Hematopoietic multipotent progenitor cell treated with erythropoietin and hydrocortisone succinate and interleukin-3 and kit ligand, for 4 days (in vitro differentiated cells): ENCODE measurements at places on chromosomes 12 and 14.

DNA sequence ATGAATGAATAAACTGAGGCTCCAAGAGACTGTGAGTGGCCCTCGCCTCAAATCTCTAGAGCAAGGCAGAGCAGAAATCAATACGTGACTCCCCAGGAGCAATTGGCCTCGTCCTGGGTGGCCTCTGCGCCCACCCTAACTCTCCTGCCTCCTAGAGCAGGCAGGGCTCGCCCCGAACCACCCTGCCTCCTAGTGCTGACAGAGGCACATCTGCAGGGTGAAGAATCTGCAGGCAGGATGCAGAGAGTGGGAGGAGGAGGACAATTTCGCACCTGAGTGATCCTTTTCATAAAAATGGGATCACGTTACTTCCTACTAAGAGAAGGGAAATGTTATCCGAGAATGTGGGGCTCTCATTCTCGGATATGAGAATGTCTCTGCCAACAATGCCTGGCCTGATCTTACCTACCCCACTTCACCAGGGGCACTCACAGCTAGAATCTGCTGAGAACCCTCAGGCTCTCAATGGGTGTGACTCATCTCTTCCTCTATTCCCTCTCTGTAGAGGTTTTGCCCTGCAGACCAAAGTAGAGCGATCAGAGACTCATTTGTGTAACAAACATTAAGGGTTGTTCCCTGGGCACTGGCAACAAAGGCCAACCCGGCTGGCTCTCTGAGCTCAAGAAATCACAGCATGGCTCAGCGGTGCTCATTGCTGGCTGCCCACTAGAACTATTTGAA, 61.7 kb upstream of the BCL2L14 start:
- DNase-seq: peak; percentile 76

GRCh38 chr14:61106959-61107641, 126.1 kb downstream of the SLC38A6 start:
- peak; percentile 25 for DNase-seq

GRCh38 chr12:115440438-115440837, 756.5 kb upstream of the TBX3 start:
- no peak for DNase-seq

DNA sequence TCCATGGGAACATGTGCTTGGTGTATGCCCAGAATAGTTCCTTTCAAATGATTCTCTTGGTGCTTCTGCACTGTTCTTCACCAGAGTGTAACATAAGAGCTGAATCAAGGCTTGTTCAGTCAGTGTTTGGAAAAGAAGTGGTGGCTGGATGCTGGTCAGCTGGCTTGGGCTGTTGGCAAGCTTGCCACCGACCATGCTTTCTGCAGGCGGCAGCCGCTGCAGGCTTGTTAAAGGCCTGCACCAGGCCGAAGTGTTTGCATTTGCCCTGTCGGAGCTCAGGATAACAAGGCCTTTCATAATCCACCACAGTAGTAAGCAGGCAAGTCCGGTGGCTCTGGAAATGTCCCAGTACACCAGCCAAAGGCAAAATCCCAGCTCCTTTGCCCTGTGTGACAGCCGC, 26.9 kb downstream of the DAAM1 start:
- no peak for DNase-seq
